ENCODE measurements at places on chromosomes 7 and 10. TPM values are rescaled to one million over a fixed set of nuclear protein-coding genes. Genes with fewer than 3 reads are reported as not detected.

DNA sequence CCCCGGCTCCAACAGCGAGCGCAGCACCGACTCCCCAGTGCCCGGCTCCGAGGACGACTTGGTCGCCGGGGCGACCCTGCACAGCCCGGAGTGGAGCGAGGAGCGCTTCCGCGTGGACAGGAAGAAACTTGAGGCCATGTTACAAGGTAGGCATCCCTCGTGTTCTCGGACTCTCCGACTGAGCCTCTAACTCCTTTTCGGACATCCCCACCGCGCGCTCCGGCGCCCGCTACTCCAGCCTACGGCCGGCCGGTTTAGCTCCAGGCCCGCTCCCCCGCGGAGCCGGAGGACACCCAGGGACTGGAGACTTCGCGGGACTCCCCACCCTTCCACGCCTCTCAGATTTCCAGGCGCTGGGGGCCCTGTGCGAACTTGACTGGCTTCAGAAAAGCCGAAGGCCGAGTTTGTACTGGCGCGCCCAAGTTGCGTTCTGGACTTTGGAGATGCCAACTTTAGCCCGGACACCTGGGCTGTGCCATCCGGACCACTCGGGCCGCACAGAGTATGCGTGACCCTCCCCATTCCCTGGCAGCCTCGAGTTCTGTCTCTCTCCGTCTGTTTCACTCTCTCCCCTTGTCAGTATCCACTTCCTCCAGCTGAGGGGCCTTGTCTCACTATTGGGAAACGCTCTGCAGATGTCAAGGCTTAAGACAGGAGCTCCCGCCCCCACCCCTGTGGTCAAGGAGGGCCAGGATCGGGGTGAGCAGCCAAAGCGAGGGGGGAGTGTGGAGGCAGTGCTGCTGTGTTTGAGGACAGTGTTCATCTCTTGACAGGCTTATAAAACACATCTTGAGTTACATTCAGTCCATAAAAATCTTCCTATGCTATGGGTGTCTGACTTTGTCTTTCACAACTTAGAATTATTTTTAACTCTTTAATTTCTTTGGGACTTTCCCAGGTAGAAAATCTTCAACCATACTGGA, 777 bp downstream of the BICC1 start:
- peaks cover 5% of the 10 kb centered on the region for H3K27me3 ChIP-seq
- no peak for DNase-seq
- H3K36me3 ChIP-seq: no peaks in the 10 kb centered on the region
- H3K27ac ChIP-seq: no peak overlapping the region
- peaks cover 8% of the 10 kb centered on the region for H3K4me1 ChIP-seq
- no peak overlapping the region for H3K4me3 ChIP-seq

DNA sequence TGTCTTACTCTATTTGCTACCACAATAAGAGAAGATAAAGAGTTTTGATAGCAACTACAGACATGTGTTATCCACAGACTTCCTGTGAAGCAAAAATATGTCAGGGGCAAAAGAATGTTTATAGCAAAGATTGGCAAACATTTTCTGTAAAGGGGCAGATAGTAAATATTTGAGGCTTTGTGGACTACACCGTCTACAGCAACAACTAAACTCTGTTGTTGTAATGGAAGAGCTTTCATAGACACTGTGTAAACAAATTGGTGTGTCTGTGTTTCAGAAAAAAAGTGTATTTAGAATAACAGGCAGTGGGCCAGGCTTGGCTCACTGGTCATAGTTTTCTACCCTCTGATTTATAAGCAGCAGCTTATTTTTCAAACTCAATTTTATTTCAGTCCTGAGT, 521.4 kb downstream of the ANKRD7 start:
- H3K4me3 ChIP-seq: no peak overlapping the region
- no peaks in the 10 kb centered on the region for H3K36me3 ChIP-seq
- no peak overlapping the region for H3K27ac ChIP-seq
- no peak for DNase-seq

DNA sequence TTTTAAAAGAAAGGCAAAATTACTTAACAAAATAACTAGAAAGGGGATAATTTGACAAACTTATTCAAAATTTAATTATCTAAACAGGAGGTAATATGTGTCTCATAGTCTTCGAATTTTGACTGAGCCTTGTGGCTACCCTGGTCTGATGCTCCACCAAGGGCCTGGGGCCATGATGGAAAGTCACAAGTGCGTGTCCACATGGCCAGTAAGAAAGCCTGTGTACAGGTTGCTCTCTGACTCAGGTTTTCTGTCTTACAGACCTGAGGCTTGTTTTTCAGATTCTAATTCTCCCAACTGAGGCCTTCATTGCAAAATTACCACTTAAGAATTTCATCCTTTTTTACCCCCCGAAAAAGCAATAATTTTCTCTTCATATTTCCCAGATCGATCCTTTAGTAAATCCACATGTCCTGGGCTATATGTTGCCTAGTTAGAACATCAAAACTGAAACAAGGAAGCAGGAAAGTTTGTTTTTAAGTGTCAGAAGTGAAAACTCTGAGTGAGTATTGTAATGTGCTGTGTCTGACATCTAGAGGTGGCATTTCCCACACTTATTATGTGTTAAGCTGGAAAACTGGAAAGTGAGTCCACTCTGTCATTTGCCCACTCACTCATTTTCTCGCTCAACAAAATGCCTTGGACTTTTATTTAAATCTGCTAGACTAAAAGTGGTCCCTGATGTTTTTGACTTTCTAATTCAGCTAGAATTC, 10.0 kb downstream of the CYP3A43 start:
- H3K36me3 ChIP-seq: no peaks in the 10 kb centered on the region
- H3K27me3 ChIP-seq: no peaks in the 10 kb centered on the region
- no peak overlapping the region for H3K27ac ChIP-seq
- no peak overlapping the region for H3K4me3 ChIP-seq

DNA sequence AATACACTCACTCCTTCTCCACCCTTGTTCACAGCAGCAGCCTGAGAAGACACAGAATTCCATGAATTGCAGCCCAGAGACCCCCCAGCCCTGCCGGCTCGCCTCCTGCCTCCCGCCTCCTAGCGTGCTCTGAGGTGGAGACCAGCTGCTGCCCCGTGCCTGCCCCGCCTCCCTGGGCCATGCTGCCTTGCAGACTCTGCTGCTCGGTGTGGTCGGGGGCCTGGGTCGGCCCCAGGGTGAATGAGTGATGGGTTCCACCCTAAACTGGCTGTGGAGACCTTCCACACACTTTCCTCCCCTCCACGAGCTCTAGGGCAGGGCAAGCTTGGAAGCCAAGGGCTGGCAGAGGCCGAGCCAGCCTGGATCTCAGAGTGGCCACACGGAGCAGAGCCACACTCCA, 479.3 kb downstream of the DNAJB6 start:
- no peak overlapping the region for H3K27ac ChIP-seq
- H3K4me1 ChIP-seq: peaks cover 2% of the 10 kb centered on the region
- no peak overlapping the region for H3K4me3 ChIP-seq
- peaks cover 4% of the 10 kb centered on the region for H3K27me3 ChIP-seq
- DNase-seq: no peak

- H3K4me3 ChIP-seq: no peak overlapping the region
- no peaks in the 10 kb centered on the region for H3K4me1 ChIP-seq
- peaks cover 3% of the 10 kb centered on the region for H3K36me3 ChIP-seq
Observed at GRCh38 chr7:2154121-2154520, 78.6 kb downstream of the MAD1L1 start.

- no peak for DNase-seq
- no peaks in the 10 kb centered on the region for H3K4me1 ChIP-seq
- no peak overlapping the region for H3K27ac ChIP-seq
Observed at GRCh38 chr10:111953949-111954348, 229.6 kb downstream of the GPAM start.

- no peak for DNase-seq
- H3K36me3 ChIP-seq: no peaks in the 10 kb centered on the region
- no peak overlapping the region for H3K27ac ChIP-seq
Observed at GRCh38 chr10:24235471-24235870, 26.5 kb downstream of the KIAA1217 start.

DNA sequence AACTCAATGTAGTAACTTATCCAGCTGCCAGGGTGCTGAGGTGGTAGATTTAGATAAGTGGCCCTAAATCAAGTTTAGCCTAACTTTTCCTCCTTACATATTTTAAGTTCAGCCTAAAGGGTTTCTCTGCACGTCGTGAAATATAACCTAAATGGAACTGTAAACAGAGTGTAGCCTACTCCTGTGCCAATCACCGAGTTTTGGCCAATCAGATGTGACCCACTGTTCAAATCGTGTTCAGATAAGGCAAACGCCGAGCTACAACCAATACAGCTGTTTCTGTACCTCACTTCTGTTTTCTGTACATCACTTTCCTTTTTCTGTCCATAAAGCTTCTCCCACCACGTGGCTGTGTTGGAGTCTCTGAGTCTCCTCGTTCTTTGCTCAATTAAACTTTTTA, 904.2 kb upstream of the POT1 start:
- H3K27ac ChIP-seq: no peak overlapping the region
- no peak for DNase-seq
- H3K36me3 ChIP-seq: no peaks in the 10 kb centered on the region
- H3K4me1 ChIP-seq: no peaks in the 10 kb centered on the region

- no peaks in the 10 kb centered on the region for H3K27me3 ChIP-seq
- H3K36me3 ChIP-seq: no peaks in the 10 kb centered on the region
- H3K27ac ChIP-seq: no peak overlapping the region
- H3K4me1 ChIP-seq: no peaks in the 10 kb centered on the region
- H3K4me3 ChIP-seq: no peak overlapping the region
- no peak for DNase-seq
Observed at GRCh38 chr10:112217386-112218035, 33.9 kb upstream of the GPAM start.

DNA sequence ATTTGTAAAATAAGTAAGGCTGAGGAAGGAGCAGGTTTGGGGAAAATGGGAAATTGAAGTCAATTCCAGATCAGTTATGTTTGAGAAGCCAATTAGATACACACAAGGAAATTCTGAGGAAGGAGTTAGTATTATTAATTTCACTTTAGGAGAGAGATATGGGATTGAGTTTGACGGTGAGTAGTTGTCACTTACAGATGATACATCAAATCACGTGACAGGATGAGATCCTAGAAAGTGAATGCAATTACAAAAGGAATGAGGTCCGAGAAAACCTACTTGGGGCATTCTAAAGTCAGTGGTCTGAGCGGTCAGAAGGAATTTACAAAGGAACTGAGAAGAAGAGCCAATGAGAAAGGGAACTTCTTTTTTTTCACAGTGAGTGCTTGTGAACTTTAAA, 364.3 kb upstream of the TMEM229A start:
- H3K27me3 ChIP-seq: no peaks in the 10 kb centered on the region
- H3K36me3 ChIP-seq: no peaks in the 10 kb centered on the region
- no peak for DNase-seq
- H3K4me1 ChIP-seq: no peaks in the 10 kb centered on the region
- H3K27ac ChIP-seq: no peak overlapping the region

DNA sequence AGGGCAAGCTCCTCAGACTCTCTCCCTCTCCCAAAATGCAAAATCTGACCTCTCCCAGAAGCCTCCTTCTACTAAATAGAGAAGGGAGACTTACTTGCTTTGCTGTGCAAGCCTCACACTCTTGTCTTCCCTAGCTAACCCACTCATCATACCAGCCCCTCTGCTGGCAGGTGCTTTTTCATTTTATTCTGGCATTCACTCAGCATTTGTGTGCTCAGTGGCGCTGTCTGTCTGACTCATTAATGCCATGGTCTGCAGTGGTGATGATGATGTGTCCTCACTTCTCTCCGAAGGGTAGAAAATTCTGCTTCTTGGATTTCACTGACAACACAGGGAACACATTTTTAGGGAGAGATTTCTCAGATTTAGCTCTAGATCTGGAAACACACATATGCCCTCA, 22.0 kb upstream of the BTRC start:
- H3K27me3 ChIP-seq: peaks cover 9% of the 10 kb centered on the region
- no peak for DNase-seq
- H3K4me3 ChIP-seq: no peak overlapping the region
- no peaks in the 10 kb centered on the region for H3K4me1 ChIP-seq
- H3K36me3 ChIP-seq: no peaks in the 10 kb centered on the region
- H3K27ac ChIP-seq: no peak overlapping the region

GRCh38 chr10:124176349-124177179, 83.2 kb upstream of the CHST15 start:
- H3K36me3 ChIP-seq: no peaks in the 10 kb centered on the region
- DNase-seq: no peak
- H3K4me1 ChIP-seq: no peaks in the 10 kb centered on the region
- H3K27ac ChIP-seq: no peak overlapping the region

- no peak overlapping the region for H3K27ac ChIP-seq
- H3K4me3 ChIP-seq: no peak overlapping the region
- no peaks in the 10 kb centered on the region for H3K27me3 ChIP-seq
- no peaks in the 10 kb centered on the region for H3K4me1 ChIP-seq
Observed at GRCh38 chr7:132799081-132799413, 222.8 kb upstream of the PLXNA4 start.

GRCh38 chr10:76982671-76983070, 654.9 kb downstream of the KCNMA1 start:
- H3K36me3 ChIP-seq: no peaks in the 10 kb centered on the region
- no peak overlapping the region for H3K27ac ChIP-seq
- no peaks in the 10 kb centered on the region for H3K4me1 ChIP-seq
- DNase-seq: no peak
- no peak overlapping the region for H3K4me3 ChIP-seq

GRCh38 chr7:87339373-87339897, 6.0 kb upstream of the CROT start:
- DNase-seq: no peak
- no peak overlapping the region for H3K4me3 ChIP-seq
- no peaks in the 10 kb centered on the region for H3K4me1 ChIP-seq
- peaks cover 9% of the 10 kb centered on the region for H3K36me3 ChIP-seq
- no peaks in the 10 kb centered on the region for H3K27me3 ChIP-seq

DNA sequence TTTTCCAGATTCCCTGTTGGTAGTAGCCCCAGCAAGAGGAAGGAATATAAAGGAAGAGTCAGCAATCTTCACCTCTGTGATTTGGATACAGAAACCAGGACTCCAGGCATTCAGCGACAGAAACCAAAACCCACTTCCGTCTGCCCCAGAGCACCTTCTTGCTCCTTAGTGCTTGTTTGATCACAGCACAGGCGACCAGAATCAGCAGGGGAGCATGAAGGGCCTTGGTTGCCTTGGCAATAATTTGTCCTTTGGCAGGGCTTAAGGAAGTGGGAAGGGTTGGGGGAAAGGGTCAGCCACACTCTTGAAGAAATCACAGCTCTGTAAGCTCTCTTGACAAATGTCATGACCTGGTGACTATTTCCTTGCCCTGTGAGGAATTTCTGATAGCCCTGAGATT, 379.6 kb downstream of the OTUD1 start:
- H3K27me3 ChIP-seq: no peaks in the 10 kb centered on the region
- DNase-seq: no peak
- no peaks in the 10 kb centered on the region for H3K36me3 ChIP-seq
- no peak overlapping the region for H3K4me3 ChIP-seq
- H3K4me1 ChIP-seq: no peaks in the 10 kb centered on the region
- H3K27ac ChIP-seq: no peak overlapping the region

GRCh38 chr10:131869344-131869743, 31.5 kb upstream of the PPP2R2D start:
- no peak overlapping the region for H3K27ac ChIP-seq
- no peak for DNase-seq
- no peak overlapping the region for H3K4me3 ChIP-seq
- no peaks in the 10 kb centered on the region for H3K36me3 ChIP-seq
- H3K4me1 ChIP-seq: no peaks in the 10 kb centered on the region
- H3K27me3 ChIP-seq: no peaks in the 10 kb centered on the region

The MRC1 gene
- total RNA-seq: 0.53 TPM

The SKIDA1 gene
- total RNA-seq: 0.63 TPM

The UCMA gene
- not detected for total RNA-seq

The MALRD1 gene
- not detected for total RNA-seq

The CUZD1 gene
- total RNA-seq: 4.9 TPM

The AMPH gene
- total RNA-seq: not detected

The EPHB4 gene
- 12.7 TPM for total RNA-seq

The GRID2IP gene
- total RNA-seq: 1.5 TPM

The ZC3HAV1L gene
- 1.7 TPM for total RNA-seq

The HECW1 gene
- total RNA-seq: not detected

The TAS2R41 gene
- 0.28 TPM for total RNA-seq

The GALNT17 gene
- 0.20 TPM for total RNA-seq
